NCI-H1417 (cell line): ENCODE measurements at places on chromosomes 7 and 10.
A peak's percentile ranks its signal among the peaks of the same experiment; 100 is the strongest.

DNA sequence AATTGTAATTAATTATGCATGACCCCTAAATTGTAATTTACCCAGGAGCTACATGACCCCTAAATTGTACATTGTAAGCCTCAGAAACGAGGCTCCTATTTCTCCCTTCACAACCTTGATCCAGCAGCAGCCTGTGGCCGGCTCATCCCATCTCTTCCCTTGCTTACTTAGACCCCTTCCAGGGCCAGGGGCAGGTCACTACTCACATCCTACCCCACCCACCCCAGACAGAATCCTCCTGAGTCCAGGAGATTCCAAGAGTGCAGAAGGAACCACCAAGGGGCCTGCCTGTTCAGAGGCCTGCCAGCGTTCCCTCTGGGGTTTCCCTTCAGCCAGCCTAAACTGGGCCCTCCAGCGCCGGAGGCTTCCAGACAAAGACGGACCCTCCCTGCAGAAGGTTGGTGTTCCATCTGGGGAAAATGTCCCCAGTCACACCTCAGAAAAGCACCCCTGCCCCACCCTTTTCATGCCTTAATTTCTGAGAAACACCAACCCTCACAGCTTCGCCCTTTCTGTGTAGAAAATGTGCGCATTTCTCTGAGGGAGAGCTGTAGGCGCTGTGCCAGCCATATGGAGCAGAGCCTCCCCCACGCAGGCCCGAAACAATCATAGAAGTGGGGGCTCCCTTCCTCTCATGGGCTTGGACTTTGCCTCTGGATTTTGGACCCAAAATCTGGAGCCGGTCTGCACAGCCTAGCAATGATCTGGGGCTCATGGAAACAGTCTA is 19.2 kb downstream of the LEP start:
- DNase-seq = no peak

GRCh38 chr10:17202506-17202905 is 1.0 kb upstream of the TRDMT1 start:
- DNase-seq = no peak

- DNase-seq = no peak
These were observed 568.0 kb downstream of the ZWINT start for GRCh38 chr10:55793024-55793423.

- DNase-seq = peak; percentile 89
These were observed 86.2 kb upstream of the ANLN start for GRCh38 chr7:36303202-36304098.

DNA sequence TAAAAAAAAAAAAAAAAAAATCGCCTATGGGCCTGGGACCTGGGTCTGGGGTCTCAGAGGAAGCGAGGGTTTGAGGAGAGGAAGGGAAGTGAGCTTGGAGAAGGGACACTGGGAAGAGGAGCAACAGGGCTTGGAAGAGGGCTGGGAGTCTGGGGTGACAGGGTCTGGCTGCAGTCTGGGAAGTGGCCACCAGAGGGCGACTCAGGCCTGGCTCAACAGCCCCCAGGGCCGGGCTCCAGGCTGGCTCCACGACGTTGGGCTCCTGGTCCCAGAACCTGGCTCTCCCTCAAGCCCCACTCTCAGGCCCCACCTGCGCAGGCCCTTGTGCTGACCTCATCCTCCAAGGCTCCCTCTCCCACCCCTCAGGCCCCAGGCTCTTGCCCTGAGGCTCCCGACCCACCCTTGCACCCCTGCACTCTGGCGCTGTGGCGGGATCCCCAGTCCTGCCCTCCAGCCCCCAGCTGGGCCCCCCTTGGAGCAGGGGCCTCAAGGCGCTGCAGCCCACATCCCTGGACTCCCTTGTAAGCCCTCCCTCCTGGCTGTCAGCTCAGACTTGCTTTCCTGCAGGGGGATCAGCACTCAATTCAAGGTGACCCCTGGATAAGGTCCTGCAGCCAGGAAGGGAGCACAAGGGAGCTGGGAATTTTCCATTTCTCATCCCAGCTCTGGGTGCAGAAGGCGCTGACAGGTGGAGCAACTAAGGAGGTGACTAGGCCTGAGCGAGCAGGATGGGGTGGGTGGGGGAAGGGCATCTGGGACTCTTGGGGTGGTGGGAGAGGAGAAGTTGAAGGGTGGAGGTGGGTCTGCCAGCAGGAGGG is 5.4 kb upstream of the SPACDR start:
- peak; percentile 84 for DNase-seq

GRCh38 chr10:49634069-49634660 is 20.3 kb downstream of the CHAT start:
- no peak for DNase-seq

GRCh38 chr10:32911285-32912016 is 46.6 kb downstream of the ITGB1 start:
- no peak for DNase-seq

DNA sequence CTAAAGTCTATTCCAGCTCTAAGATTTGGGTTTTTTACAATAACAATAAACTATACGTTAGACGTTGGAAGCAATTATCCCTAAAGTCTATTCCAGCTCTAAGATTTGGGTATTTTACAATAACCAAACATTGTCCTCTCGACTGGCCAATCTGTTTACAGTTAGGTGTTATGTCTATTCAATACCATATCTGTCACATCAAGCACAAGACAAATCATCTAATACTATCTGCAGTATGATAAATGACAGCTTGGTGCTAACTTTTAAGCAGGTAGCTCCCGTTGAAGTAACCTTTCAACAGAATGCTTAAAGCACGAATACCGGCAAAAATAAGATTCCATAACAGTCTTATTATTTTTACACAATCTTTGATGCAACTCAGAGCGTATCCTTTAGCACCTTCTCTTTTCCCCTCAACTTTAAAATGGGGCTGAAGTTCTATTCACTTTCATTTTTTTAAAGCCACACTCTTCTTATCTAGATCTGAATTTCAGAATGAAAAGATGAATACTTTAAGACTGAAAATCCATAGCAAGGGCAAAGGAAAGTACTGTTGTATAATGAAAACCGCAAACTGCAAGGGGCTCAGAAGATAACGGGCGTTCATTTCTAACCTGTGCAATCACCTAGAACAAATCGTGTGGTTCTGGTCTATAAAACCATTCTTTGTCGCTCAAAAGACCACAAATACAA is 925 bp downstream of the H2AZ2 start:
- DNase-seq = no peak

DNA sequence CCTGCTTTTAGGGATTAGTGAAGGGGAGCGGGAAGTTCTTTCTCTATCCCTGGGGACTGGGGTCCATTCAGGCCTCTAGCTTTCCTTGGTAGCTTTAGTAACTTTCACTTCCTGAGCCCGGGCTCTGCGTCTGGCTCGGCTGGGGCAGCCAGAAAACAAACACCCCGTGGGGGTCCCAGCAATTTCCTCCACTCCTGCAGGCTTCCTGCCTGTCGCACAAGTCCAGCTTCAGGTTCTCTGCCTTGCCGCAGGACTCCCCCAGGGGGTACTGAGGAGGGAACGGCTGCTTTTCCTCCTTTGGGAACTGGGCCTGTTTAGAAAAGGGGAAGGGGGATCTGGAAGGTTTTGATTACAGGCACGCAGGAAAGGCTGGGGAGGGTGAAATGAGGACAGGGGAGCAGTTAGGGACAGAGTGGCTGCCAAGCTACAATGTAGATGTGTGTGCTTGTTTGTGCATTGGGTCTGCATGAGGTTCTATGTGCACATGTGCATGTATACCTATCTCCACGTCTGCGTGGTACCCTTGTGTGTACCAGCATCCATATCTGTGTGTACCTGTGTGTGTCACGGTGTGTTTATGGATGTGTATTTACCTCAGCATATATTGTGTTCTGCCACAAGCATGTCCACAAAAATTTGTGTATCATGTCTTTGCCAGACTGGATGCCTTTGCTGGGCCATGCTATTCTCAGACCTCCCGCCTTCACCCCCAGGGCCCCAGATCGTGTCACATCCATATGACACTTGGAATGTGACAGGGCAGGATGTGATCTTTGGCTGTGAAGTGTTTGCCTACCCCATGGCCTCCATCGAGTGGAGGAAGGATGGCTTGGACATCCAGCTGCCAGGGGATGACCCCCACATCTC is 2.0 kb downstream of the KAZALD1 start:
- peak; percentile 33 for DNase-seq

DNA sequence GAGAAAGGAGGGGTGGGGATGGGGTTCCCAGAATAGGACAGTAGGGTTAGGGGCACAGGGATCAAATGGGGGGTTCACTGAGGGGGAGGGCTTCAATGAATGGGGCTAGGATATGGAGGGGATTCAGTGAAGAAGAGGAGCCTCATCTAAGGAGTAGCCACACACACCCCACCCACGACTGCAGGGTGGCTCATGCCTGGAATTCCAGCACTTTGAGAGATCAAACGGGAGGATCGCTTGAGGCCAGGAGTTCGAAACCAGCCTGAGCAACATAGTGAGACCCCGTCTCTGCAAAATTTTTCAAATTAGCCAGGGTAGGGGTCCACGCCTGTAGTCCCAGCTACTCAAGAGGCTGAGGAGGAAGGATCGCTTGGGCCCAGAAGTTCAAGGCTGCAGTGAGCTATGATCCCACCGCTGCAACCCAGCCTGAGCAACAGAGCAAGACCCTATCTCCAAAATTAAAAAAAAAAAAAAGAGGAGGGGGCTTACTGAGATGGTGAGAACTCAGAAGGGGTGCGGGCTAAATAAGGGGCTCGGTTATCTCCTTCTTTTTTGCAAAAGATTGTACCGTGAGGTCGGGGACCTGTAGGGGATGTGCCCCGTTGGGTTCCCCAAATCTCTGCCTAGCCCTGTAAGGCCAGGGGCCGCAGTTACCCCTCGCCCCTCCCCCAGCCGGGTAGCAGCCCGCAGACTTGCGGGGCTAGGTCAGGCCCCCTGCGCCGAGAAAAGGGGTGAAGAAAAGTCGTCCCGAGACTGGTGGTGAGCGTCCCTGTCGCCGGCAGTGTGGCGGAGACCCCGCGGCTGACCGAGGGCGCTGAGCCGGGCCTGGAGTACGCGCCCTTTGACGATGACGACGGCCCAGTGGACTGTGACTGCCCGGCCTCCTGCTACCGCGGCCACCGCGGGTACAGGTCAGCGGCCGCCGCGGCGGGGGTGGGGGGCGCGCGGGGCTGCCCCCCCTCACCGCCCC is 43.1 kb upstream of the HSPB1 start:
- no peak for DNase-seq

GRCh38 chr7:84663224-84663623 is 468.6 kb upstream of the SEMA3A start:
- DNase-seq = no peak

GRCh38 chr10:73850863-73851461 is 23.4 kb downstream of the CAMK2G start:
- DNase-seq = no peak

DNA sequence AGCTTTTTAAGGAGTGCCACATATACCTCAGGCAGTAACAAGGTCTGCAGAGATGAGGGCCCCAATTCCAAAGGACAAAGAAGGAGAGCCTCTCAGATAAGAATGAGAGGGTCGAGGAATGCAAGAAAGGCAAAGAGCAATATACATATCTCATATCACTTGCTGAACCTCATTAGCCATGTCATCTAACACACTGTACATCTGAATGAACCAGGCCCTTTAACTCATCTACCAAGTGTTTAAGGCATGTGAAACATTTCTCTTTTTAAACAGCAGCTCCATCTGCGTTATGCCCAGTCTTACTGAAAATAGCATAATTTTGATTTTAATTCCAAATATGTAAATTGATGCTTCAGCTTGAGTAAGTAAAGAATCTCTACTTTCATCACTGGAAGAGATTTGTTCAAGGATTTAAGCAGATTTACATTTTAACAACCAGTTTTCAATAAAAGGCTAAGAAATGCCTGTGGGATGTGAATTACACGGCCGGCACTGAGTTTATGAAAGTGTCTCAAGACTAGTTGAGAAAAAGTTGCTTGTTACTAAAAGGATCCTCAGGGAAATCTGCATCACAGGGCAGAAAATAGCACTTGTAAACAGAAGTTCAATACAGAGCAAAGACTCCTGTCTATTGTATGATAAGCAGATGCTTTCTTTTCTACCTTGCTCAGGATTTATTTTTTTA is 123.8 kb upstream of the SLC26A5 start:
- DNase-seq = no peak

- DNase-seq = peak; percentile 36
These were observed 117.9 kb upstream of the COL1A2 start for GRCh38 chr7:94276795-94277194.

DNA sequence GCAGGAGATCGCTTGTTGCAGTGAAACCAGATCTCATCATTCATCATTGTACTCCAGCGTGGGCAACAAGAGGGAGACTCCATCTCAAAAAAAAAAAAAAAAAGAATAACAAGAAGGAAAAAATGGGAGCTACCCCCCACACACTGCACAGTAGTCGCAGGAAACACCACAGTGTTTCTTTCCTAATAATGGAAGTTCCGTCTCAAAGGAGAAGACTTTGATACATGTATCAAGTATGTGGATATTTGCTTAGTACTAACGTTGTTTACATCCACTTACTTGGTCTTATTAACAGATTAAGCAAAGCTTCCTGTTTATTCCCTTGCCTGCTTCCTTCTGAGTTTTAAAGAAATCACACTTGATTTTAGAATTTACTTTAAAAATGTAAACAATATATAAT is 22.2 kb downstream of the YAE1 start:
- no peak for DNase-seq

GRCh38 chr10:31261511-31262311 is 57.3 kb upstream of the ZEB1 start:
- no peak for DNase-seq

GRCh38 chr7:151306860-151307259 is 34.8 kb upstream of the NUB1 start:
- DNase-seq = no peak
